ENCODE measurements at places on chromosomes 6 and 20.
A peak's percentile ranks its signal among the peaks of the same experiment; 100 is the strongest.

DNA sequence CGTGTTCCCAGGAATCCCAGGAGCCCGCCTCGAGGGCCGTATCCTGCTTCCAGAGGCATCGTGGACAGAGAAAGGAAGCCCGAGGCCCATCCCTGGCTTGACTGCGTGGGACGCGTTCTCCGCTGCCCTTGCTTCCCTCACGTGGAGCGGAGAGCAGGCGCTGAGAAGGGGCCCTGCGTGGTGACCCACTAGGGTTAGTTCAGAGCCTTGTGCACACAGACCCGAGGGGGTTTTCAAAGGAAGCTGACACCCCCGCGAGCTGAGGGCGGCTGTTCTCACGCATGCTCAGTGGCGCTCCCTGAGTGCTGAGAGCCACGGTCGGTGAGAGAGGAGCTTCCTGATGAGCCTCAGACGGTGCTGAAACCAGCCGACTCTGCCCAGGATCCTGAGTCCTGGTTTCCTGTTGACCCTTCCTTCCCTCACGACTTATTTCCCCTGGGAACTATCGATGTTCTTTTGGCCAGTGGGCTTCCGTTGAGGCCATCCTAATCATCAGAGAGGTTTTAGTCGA, 28.9 kb upstream of the CCR6 start:
- no peak for DNase-seq

GRCh38 chr6:14270925-14271788, 153.6 kb downstream of the CD83 start:
- peak; percentile 92 for DNase-seq

GRCh38 chr6:85449388-85449817, 480 bp upstream of the NT5E start:
- peak; percentile 66 for DNase-seq

GRCh38 chr20:53879048-53879684, 191.2 kb downstream of the BCAS1 start:
- DNase-seq = no peak

DNA sequence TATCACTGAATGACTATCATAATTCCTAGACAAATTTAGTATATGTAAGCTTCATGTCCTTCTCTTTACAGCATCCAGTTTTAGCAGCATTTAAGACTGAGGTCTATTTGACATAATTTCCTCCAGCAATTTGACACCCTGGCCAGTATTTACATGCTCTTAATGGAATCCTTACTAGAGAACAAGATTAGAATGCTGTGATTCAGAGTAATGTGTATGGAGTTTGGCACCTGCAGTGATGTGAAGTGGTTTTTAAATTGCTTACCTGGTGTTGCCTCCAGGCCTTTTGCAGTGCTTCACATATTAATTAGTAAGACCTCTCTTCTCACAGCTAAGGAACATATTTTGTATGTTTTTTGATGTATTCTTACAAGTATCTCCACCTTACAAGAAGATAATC, 9.8 kb downstream of the NKX2-4 start:
- no peak for DNase-seq

- no peak for DNase-seq
Observed at GRCh38 chr6:127348028-127348661, 4.7 kb upstream of the ECHDC1 start.

GRCh38 chr6:107867302-107867615, 43.1 kb upstream of the SCML4 start:
- no peak for DNase-seq

DNA sequence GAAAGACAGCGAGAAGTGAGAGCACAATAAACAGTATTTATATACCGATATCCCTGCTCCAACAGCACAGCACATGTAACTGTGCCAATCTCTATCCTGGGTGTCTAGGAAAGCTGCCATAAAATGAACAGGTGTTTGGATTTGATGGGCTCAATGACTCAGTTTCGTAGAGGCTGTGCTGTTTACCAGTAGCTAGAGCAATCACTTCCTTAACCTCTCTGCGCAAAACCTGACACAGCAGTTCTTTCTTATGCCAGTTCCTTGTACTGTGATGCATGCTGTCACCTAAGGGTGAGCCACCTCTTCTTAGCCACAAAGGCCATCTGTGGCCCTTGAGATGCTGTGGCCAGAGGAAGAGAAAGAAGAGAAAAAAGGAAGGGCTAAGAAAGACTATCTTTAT, 59.3 kb downstream of the SHPRH start:
- DNase-seq = no peak

DNA sequence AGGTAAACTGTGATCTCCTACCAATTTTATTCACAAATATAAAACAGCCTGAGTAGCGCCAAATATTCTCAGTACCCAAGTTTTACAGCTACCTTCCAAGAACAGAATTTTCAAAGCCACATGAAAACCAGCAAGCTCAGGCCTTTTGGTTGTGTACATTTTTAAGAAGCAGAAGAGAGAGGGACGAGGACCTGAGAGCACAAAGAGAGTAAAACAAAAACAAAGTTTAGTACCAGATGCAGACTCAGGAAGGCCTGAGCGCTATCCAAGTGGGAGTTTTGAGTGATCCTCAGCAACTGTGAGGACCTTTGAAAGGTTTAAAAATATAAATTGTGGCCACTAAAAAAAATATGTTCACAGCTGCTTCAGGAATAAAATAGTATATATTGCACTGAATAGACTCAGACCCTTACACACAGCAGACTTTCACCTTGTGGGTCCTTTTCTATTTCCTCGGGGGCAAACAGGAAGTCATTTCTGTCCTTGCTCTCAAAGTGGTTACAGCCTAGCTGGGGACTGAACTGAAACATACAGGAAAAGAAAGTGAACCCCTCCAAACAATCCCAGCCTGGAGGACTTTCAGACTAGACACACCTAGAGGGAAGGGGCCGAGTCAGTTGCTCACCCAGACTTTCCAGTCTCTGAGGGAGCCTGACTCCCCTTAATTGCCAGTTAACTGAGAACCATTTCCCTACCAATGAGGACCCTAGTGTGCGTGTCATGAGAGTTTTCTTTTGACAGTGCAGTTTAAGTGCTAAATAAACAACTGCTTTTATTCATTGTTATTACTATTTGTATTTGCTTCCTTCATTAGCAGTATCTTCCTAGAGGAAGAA, 48.5 kb upstream of the NT5E start:
- DNase-seq = no peak

GRCh38 chr6:86916393-86916792, 20.9 kb upstream of the HTR1E start:
- DNase-seq = no peak

DNA sequence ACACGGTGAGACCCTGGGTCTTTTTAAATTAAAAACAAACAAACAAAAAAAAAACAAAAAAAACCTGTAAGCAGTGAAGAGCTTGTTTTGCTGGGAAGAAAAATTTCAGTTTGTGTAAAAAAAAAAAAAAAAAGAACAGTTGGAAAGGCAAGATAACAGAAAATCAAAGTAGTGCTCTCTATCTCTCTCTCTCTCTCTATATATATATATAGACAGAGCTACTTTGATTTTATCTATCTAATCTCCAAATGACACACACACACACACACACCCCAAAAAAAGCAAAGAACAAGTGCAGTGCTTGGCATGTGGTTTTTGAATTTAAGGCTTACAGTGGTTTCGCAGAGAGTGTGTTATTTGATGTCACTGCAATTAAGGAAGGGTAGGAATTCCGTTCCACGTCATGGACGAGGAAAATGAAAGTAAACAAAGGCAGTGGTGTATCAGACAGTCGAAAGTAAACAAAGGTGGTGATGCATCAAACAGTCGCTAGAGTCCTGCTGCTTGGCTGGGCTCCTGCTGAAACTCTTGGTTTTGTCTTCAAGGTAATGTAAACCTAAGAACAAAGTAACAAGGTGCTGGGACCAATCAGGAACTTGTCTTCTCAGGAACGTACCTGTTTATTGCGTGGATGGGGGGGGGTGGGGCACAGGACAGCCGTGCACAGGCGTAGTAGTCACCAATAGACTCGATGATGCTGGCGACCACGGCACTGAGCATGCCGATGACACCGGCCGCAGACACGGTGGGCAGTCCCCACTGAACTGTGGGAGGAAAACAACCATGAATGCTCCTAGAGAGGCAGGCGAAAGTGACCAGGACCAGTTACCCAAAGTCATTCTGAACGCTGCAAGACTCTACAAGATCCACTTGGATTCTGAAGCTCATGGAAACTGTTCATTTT, 131.8 kb downstream of the SLC23A2 start:
- DNase-seq = no peak

All from AG08395 (cell line).